NCI-H1105 treated with DMSO at 0.1 percent for 48 hours (cell line): ENCODE measurements at places on chromosomes 6 and 20.

DNA sequence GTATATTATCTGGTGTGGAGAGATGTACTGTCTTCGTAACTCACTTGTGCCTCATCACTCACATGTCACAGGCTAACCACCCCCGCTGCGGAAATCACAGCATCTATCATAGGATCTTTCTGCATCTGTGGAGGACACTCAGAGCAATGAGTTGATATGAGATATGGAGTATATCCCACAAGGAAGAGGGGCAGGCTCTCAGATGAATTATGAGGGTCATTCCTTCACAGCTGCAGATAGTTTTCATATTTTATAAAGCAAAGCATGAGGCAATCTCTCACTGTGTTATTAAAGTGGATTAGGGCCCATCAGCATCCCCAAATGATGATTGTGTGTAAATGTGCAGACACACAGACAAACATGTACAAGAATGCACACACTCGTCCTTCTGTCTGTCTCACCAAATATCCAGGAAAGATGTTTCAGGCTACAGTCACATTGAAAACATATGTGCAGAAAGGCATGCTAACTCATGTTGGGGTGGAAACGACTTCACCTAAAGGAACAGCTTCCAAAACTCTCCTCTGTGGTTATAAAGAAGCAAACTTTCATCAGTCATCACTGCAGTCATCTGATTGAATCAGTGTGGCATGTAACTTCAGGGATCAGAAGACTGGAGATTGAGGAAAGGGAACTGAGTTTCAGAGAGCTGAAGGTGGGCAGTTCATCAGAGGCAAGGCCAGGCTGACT, 164.7 kb downstream of the FOXC1 start:
- no peak for DNase-seq

- DNase-seq, result no peak
These were observed 245.4 kb upstream of the FLRT3 start for GRCh38 chr20:14582855-14583254.

DNA sequence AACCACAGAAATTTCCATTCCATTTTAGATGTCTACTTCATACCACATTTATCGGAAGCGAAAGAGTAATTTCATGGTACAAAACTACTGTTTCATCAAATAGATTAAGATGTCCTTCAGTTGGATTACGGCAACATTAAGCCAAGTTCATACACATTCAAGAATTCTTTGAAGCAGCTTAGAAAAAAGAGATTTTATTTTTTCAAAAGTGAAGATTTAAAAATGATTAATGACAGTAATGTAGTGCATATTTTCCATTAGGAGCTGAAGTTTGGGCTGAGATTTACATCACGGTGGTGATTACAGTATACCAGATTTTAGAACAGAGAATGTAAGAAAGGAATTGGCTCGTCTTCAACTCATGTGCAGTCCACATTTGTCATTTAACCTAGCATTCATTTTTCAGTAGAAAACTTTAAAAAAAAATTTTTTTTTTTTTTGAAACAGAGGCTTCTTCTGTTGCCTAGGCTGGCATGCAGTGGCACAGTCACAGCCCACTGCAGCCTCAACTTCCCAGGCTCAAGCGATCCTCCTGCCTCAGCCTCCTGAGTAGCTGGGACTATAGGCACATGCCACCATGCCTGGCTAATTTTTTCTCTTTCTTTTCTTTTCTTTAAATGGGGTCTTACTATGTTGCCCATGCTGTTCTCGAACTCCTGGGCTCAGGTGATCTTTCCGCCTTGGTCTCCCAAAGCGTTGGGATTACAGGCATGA, 1.9 kb downstream of the SYNJ2 start:
- DNase-seq, result no peak

DNA sequence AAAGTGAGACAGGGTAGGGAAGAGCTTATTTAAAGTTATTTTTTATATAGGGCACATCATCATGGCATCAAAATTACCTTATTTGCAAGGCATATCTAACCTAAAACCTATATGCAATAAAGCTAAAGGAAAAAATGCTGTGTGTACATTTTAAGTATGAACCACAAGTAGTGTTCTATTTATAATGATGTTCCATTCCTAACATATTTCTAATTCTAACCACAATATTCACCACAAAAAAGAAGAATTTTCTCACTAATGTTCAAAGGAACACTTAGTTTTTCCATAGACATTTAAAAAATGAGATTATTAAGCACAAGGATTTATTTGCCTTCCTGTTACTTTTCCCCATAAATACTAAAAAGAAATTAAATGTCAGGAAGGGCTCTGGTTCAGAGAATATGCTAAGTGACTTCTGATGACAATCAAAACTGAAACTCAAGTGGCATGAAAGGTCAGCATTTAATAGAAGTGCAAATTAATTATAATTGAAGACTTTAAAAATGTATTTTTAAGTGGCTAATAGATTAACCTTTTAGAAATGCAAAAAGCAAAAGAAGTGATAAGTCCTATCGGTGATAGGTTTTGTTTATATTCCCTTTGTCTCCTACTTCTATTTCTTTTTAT, 25.1 kb downstream of the GPR63 start:
- no peak for DNase-seq

DNA sequence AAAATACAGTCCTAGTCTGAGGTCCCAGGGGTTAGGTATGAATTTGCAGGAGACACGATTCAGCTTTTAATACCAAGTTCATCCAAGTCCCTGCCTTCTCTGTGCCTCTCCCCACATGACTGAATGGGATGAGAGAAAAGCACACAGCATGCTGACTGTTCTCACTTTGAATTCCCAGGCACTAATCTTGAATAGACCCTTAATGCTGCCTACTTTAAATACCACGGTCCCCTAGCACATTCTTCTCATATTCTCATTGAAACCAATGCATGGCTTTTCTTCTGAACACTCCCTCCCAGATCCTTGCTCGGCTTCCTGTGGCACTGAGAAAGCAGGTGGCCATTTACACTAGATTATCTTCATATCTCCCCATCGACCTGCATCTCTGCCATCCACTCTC, 30.1 kb upstream of the SCAF8 start:
- DNase-seq, result no peak

DNA sequence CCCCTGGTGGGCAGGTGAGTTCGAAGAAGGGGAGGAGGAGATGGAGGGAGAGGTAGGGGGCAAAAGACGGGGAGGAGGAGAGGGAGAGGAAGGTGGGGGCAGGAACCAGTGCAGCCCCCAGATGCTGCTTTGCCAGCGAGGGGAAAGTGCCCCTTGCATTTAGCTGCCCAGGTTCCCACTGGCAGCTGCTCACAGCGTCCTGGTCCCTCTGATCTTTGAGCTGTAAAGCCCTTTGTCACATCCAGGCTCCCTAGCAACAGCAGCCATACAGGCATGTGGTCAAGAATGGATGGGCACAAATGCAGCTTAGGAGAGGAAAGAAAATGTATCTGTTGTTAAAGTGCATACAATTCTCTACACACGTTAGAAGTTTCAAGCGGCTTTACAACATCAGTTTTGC, 160.9 kb downstream of the CD83 start:
- DNase-seq, result no peak

- no peak for DNase-seq
These were observed 517.3 kb upstream of the PTCHD4 start for GRCh38 chr6:48628316-48628715.
